ENCODE measurements at places on chromosomes 5 and 9.

DNA sequence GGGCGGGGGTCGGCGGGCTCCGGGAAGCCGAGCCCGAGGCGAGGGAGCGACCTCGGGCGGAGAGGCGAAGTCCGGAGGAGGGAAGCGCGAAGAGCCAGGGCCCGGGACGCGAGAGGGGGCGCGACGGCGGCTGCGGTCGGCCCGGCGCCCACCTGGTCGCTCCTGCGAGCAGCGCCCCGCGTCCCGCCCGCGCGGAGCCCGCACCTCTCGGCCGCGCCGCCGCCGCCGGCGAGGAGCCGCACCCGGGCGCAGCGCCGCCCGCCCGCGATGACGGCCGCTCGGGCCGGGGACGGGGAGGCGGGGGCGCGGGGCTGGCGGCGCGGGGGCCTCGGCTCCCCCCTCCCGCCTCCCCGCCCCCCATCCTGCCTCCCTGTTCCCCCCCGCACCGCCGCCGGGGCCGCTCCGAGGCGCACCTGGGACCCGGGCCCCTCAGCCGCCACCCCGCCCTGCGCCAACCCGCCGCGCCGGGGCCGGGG, 2.6 kb downstream of the NR5A1 start:
- no peak for DNase-seq

GRCh38 chr5:111360173-111360572, 136.0 kb downstream of the CAMK4 start:
- DNase-seq = no peak

DNA sequence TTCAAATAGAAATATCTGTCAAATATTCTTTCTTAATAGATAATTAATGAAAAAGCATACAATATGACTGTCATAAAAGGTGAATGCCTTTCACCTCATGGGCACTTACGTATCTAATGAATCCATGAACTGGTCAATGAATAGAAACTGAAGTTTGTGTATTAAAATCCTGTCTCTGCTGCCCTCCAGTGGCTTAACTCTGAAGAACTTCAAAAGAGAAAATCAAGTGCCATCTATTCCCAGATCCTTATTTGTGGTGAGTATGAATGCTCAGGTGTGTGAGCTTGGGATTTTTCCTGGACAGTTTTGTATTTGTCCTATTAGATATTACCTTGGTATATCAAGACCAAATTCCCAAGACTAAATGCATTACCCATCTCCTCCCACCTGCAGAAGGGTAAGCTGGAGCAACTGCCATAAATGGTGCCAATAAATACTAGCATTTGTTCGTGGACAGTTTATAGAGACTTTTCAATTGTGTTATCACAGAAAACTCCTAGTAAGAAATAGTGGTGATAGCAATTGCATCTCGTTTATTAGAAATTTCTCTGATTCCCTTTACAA, 44.0 kb upstream of the SVEP1 start:
- DNase-seq = peak; percentile 77

DNA sequence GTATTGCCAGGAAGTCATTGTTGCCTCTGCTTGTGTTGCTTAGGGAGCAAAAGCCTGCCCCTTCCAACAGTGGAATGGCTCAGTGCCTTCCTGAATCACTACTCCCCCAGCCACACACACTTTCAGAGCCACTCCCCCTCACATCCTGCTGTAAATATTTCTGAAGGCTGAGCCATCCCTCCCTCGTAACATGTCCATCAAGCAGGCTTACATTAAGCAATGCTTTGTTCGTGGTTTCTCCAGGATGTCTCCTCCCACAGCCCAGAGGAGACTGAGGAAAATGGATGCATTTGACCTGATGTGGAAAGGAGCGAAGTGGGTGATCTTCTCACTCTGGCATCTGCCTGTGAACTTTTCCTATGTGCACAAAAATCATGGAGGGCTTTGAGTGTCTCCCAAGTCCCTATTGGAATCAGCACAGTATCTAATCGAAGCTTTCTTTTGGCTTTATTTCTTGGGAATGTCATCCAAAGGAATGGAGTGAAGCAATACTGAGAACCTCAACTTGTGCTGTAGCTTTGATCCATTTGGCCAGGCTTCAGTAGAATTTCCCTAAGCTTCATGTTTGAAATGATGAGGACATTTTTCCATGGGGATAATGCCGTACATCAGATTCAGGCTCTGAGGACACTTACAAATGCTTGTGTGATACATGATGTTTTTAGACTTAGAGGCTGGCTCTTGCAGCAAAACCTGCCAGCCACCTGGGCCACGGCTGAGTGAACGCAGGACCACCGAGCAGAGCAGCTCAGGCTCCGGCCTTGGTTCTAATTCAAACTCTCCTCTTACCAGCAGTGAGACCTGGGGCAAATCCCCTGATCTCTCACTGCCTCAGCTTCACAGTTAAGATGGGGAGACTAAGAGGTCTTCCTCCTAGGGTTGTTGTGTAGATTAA, 389.1 kb downstream of the ENC1 start:
- DNase-seq = no peak

- no peak for DNase-seq
Observed at GRCh38 chr5:129460672-129460935, 506 bp downstream of the ADAMTS19 start.

DNA sequence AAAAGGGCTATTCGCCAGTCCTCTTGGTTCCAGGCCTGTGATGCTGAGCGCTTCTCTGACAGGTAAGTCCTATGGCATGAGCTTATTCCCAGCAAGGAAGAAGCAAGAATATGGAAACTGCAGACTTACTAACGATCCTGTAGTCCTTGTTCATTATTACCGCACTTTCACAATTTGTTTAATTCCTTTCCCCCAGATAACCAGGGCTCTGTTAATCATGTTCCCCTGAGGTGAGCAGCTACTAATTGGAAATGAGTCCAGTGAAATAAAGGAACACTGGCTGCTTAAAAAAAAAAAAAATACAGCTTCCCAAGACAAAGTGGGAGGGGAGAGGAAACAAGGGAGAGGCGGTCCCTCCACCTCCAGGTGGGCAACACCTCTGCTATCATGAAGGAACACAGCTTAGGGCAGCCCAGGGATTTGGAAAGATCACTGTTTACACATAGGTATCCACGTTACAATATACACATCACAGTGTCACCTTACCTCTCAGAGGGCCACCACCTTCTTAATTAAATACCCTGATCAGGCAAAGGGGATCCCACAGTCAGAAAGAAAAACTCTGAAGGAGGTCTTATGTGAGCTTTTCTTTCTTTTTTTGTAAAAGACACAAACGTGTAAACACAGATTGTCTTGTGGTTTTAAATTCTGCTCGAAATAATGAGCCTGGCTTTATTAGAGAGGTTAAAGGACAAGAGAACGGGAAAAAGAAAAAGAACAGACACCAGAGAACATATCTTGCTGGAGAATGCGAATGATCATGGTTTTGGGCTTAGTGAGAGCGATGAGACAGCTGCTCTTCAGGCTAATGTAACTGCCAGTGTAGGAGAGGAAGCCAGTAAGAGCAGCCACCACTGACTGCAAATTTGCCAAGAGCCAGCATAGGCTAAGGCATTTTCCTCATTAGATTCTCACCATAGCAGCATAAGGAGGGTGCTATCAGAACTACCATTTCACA, 258.6 kb downstream of the CRB2 start:
- DNase-seq = no peak

DNA sequence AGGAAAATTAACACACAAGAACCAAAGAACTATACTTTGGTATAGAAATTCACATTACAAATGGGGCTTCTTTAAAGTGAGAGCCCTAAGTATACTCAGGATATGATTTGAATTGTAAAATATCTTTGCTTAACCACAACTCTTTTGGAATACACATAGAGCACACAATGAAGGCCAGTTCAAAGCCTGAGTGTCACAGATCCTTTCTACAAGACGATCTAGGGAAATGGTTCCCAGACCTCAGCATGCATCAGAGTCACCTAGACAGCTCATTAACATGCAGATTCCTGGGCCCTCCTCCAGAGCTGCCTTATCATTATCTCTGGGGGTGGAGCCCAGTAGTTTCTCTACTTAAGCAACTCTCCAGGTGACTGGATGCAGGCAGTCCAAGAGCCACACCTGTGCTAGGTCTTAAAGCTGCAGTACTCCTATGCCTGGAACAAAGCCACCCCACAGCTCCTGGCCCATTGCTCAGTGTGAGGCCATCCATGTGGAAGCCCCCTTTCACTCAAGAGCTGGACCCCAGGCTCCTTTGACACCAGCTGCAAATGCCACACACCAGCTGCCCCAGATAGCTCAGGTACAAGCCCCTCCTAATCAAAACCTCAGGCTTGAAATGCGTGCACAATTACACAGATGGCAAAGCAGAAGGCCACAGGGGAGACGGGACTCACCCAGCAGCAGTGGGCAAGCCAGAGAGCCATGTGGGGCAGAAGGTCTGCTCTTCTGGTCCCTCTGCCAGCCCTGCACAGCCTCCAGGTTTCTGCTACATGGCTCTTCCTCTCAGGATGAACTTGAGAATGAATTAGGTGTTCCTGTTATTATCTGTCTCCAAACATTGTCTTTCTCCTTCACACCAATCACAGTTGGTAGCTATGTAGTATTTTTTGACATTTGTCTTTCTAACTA, 106.1 kb downstream of the SH3TC2 start:
- no peak for DNase-seq

- DNase-seq = no peak
Observed at GRCh38 chr9:96270236-96270744, 31.7 kb downstream of the HSD17B3 start.

GRCh38 chr5:155954701-155955445, 372.1 kb upstream of the SGCD start:
- no peak for DNase-seq

GRCh38 chr9:136119061-136119882, 597 bp upstream of the TMEM250 start:
- no peak for DNase-seq

- no peak for DNase-seq
Observed at GRCh38 chr5:14901462-14902051, 30.0 kb upstream of the ANKH start.

DNA sequence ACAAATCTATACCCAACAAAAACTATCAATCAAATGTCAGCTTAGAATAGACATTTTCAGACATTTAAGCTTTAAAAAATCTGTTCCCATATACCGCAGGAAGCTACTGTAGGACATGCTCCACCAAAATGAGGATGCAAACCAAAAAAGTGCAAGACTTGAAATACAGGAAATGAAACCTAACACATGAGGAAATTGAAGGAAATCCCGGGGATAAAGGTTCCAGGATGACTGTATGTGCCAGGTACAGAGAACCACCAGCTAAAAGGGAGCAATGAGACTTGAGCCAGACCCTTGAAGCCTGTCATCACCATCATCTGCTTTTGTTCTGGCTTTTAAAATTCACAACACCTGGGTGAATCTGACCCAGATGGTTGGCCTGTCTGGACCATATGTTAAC, 21.4 kb downstream of the DIAPH1 start:
- no peak for DNase-seq

Data from globus pallidus (tissue), 1 donor.